ENCODE measurements at places on chromosomes 7 and 10.

DNA sequence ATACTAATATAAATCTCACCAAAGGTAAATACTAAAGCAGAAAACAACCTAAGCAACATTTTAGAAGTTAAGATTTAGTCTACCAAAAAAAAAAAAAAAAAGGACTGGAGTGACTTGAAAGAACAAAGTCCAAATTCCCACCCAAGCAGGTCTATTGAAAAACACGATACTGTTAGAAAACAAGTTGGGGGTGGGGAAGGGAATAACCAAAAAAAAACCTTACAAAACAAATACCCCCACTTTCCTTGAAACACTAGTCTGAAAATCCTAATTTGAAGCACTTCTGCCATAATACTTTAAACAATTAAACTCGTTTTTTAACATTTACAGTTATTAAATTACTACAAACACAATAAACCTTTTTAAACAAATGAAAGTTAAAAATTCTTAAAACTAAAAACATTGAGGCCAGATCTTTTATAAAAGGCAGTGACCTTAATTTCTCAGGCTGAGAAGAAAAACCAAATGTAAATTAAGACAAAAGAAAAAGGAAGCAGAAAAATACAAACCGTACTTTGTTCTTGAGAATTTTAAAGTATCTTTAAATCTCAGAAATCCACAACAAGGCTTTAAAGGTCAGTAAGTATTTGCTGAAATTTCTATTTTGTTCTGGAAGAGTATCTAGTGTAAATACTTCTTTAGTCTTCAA lies 135.1 kb downstream of the NRBF2 start:
- no peak for DNase-seq

- DNase-seq, result no peak
These were observed 24.1 kb downstream of the GRIFIN start for GRCh38 chr7:2452074-2452507.

DNA sequence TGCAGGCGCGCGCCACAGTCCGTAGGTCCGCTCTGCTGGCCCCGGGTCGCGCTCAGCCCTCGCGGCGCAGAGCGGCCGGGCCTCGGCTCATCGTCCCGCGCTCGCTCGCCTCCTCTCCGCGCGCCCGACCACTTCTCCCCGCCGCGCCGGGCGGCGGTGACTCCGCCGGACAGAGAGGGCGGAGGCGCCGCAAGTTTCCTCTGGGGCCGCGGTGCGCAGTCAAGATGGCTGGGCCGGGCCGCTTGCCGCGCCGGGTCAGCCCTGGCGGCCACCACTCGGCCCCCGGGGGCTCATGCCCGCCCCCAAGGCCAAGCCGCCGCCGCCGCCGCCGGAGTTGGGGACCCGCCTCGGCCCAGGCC lies 441 bp downstream of the FZD8 start:
- DNase-seq, result no peak

DNA sequence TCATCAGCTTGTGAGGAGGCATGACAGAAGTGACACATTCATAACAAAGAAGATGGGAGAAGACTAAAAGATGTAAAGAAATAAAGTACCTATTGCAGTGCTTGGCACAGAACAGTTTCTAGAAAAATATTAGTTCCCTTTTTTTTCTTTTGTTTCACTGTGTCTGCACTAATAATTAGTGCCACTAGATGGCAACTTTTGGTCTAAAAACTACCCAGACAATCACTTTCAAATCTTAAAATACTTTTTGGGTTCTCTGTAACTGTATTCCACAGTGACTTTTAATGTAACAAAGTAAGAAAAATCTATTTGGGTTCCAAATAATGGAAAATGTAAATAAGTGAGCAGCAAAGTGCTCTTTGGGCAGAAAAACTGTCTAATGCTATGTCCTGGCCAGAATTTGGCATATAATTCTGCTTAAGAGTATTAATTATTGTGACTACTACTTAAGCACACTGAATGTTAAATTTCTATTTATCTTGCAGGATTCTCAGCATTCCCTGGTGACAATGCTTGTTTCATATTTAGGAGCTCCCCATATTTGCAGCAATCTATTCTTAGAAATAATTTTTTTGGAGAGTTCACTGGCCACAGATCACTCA lies 134.8 kb upstream of the KIF5B start:
- DNase-seq, result no peak

DNA sequence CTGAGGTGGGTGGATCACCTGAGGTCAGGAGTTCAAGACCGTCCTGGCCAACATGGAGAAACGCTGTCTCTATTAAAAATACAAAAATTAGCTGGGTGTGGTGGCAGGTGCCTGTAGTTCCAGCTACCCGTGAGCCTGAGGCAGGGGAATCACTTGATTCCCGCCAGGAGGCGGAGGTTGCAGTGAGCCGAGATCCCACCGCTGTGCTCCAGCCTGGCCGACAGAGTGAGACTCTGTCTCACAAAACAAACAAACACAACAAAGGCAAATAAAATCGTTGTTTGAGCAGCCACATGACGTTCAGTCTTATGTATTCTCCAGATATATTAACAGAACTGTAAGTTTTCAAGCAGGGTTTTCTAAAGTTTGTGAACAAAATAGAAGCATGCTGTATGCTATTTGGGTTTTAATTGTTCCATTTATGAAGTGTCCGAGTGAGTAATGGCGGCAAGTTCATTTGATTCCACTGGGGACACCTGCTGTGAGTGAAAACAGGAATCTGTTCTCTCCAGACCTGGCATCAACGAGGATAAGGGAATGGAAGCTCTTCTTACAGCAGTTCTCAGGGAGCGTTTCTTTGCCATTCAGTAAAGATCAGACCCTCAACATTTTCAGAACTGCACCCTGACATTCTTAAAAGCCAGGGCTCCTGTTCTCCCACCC lies 122.5 kb upstream of the PITRM1 start:
- DNase-seq, result no peak

DNA sequence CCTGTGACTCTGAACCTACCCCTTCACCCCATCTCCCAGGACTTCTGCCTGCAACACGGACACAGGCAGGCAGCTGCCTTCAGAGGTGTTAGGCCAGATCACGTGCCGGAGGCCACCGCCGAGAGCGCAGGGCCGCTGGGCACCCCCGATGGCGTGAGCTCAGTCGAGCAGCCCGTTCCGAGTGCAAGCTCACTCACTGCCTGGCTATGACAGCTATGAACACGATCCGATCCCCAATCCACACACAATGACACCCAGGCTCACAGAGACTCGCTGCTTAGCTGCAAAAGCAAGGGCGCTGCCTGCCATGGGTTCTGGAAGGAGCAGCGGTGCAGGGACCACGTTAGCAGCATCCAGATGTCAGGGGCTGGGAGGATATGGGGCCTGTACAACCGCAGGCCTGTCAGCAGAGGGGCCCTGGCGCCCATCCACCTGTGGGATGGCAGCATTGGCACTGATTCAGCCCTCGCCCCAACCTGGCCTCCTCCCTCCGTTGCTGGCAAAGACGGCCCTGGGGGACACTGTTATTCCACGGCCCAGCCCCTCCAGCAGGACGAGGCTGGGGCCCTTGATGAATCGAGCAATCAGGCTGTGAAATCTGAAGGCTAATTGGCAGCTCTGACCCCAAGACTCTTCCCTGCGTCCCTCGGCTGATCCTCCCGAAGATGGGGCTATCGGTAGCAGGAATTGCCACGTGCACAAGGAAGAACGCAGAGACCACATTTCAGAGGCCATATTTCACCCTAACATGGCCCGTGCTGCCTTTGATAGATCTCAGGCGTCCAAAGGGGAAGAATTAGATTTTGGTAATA lies 230.1 kb downstream of the ELFN1 start:
- no peak for DNase-seq

DNA sequence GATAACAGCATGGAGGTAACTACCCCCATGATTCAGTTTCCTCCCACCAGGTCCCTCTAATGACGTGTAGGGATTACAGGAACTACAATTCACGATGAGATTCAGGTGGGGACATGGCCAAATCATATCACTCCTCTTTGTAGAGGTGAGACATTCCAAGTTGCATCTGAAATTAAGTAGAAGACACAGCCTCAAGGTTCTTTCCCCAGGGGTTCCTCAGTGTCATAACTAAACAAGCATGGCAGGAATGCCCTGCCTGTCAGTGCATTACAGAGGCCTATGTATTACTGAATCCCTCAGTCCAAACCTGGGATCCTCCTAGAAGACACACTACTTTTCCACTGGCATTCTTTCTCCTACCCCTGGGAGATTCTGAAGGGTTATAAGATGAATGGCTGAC lies 42.6 kb upstream of the WNT16 start:
- no peak for DNase-seq

Data from stimulated activated CD8-positive, alpha-beta memory T cell treated with anti-CD3 and anti-CD28 coated beads, Interleukin-4, amount 100 ng/mL, for 1 hour (primary cell).